ENCODE measurements at places on chromosomes 12 and 14. TPM values are rescaled to one million over a fixed set of nuclear protein-coding genes. Genes with fewer than 3 reads are reported as not detected.

GRCh38 chr14:105080161-105080560, 14.9 kb upstream of the GPR132 start:
- DNase-seq: no peak

GRCh38 chr12:106709068-106709511, 65.4 kb upstream of the RIC8B start:
- no peak for DNase-seq

GRCh38 chr14:30016002-30016401, 88.4 kb upstream of the PRKD1 start:
- DNase-seq: no peak

GRCh38 chr12:133129368-133130037, 571 bp downstream of the ZNF891 start:
- no peak for DNase-seq

- DNase-seq: no peak
Measured at GRCh38 chr14:99342906-99343305, 70.9 kb upstream of the BCL11B start.

DNA sequence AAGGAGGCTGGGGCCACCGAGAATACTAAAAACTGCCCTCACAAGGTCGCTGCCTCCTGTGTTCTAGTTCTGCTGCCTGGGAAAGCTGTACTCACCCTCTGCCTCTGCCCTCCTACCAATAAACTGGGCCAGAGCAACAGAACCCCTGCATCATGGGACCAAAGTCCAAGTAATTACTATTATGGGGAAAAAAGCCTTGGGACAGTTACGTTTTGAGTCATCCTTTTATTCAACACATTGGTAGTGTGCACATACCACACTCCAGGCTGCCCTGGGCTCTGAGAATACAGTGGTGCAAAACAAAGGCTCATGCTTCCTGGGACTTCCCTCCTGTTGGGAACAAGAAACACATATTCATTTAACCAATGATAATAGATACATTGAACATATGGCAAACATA, 49.0 kb downstream of the CACNA1C start:
- DNase-seq: no peak

PCED1B gene
- 74.2 TPM for total RNA-seq

NPFF gene
- total RNA-seq: not detected

ST8SIA1 gene
- 0.34 TPM for total RNA-seq

TNS2 gene
- total RNA-seq: 1.4 TPM

COX8C gene
- not detected for total RNA-seq

DHRS2 gene
- total RNA-seq: 0.24 TPM
